Epithelial cell of prostate (primary cell): ENCODE measurements at places on chromosomes 2 and 18.

DNA sequence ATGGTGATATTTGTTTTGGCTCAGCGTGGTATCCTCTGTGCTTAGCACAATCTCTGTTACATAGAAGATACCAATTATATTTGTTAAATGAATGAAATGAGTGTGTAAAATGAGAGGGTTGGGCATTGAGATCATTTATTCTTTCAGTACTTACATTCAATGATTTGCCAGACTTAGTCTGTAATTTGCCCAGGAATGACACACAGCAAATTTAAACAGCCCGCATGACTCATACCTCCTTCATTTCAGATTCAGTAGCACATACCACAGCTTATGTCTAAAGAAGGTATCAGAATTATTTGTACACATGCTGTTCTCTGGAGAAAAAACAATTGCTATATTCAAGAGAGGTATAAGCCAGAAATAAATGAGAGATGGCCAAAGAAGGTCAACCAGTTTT lies 37.0 kb downstream of the KLHL14 start:
- peak; percentile 20 for DNase-seq

GRCh38 chr2:8403876-8404275 lies 278.0 kb upstream of the ID2 start:
- DNase-seq, result no peak

- no peak for DNase-seq
These were observed 1.1 kb downstream of the CNDP2 start for GRCh38 chr18:74497324-74497676.

- no peak for DNase-seq
These were observed 103.0 kb upstream of the ITGB6 start for GRCh38 chr2:160303076-160303475.

DNA sequence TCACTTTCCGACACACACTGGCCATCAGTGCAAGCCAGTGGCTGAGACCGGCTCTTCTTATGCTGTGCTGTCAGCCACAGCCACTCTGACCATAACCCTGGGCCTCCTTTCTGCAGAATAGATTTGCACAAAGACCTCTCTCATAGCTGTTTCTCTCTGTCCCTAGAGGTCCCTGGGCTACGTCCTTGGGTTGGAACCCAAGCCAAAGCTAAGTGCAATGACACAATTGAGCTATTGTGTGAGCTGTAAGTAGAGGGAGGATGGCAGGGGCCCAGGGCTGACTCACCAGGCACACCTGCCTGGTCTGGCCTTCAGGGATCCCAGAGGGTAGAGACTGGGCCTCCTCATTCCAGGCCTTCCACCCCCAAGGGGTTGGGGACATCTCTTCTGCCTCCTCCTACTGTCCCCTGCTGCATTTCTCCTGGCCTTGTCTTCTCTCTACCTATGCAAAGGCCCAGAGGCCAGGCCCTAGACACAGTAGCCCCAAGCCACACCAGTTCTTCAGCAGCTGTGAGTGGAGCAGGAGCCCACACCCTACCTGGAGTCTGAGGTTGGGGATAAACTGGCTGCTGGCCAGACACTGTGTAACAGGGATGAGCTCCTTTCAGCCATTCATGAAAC lies 174.6 kb downstream of the NCK2 start:
- no peak for DNase-seq
